ENCODE measurements at places on chromosomes 3 and 15. TPM values are rescaled to one million over a fixed set of nuclear protein-coding genes. Genes with fewer than 3 reads are reported as not detected.

DNA sequence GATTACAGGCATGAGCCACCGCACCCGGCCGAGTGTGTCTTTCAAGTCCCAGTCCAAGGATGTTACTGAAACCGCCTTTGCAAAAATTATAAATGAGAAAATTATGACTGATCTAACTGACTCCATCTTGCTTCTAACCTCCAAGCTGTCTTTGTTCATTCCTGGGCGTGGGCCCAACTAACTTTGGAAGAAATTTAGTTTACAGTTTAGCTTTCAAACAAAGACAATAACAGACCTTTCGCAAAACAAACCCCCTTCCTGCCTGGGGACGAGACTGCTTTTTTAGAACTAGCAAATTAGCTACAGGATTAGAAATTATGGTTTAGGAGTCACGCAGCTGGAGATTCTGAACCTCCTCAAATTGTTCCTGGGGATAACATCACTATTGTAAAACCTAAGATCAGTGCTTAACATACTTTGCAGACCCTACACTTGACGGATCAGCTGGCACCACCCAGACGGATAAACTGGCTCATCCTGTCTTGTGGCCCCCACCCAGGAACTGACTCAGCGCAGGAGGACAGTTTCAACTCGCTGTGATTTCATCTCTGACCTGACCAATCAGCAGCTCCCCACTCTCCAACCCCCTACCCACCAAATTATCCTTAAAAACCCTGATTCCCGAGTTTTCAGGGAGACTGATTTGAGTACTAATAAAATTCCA is 23.8 kb downstream of the NANOGP8 start:
- no peaks in the 10 kb centered on the region for H3K36me3 ChIP-seq
- H3K4me3 ChIP-seq = no peak overlapping the region
- DNase-seq = no peak
- H3K4me1 ChIP-seq = no peaks in the 10 kb centered on the region
- no peaks in the 10 kb centered on the region for H3K27me3 ChIP-seq

- H3K4me3 ChIP-seq = no peak overlapping the region
- H3K27ac ChIP-seq = no peak overlapping the region
- H3K27me3 ChIP-seq = no peaks in the 10 kb centered on the region
- H3K36me3 ChIP-seq = peaks cover 26% of the 10 kb centered on the region
- DNase-seq = no peak
- H3K4me1 ChIP-seq = peaks cover 8% of the 10 kb centered on the region
These were observed 18.3 kb downstream of the TPRA1 start for GRCh38 chr3:127572186-127572585.

The SUCNR1 gene
- total RNA-seq = 3.2 TPM

DNA sequence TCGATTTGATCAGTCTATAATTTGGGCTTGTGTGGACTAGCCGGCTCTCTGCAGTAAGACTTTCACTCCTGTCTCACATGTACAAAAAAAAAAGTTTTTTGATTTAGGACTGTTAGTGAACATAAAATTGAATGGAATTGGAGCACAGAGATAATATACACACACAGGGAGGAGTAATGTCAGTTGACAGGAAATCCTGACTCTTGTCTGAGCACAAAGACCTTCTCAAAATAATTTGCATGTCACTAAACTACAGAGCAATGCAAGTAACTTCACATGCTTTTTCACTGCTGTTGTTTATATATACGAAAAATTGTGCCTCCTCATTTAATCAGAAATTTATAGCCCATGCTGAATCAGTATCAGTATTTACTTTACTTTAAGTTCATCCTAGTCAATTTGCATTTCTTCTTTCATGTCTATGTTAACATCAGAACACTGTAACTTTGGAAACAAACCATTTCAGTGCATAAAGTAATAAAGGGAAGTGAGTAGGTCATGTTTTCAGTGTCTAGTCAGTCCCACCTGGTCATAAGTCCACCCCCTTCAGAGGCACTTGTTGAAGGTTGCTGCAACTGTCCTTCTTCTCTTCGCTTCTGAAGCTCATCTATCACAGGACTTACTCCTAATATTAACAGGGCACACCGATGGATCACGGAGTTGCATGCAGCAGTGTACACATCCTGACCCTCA is 115.8 kb downstream of the FBXL22 start:
- no peaks in the 10 kb centered on the region for H3K4me1 ChIP-seq
- no peak for DNase-seq
- H3K27ac ChIP-seq = no peak overlapping the region

DNA sequence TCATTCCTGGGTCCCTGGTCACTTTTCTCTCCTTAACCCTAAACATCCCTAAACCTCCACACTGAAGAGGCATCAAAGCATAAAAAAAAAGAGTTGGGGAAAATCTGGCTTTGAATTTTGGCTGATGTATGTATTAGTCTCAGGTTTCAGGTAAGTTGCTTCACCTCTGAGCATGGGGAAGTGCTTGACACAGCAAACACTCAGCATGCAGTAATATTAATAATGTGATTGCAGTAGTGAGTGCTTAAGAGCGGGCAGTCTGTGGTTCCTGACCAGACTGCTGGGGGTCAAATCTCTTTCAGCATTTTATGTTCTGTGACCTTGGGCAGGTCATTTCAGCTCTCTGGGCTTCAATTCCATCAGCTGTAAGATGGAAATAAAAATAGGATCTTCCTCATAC is 467.9 kb downstream of the SOX2 start:
- no peaks in the 10 kb centered on the region for H3K36me3 ChIP-seq
- no peak overlapping the region for H3K27ac ChIP-seq
- H3K4me1 ChIP-seq = no peaks in the 10 kb centered on the region
- no peaks in the 10 kb centered on the region for H3K27me3 ChIP-seq
- no peak for DNase-seq

The RYR3 gene
- total RNA-seq = 40.1 TPM

DNA sequence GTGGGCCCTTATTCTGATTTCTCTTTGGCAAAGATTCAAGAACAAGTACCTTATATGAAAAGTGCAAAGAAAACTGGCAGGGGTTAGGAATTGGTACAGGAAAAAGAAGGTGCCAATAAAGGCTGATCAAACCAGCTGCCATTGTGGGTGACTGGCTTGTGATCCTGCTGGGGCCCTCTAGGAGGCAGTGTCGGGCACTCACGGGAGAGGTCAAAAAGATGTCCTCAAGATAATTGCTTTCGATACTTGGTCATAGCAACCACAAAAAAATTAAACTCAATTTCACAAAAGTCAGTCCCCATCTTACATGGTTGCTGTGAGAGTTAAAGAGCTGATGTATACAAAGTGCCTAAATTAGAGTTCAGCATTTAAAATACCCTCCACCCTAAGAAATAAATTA is 31.0 kb upstream of the CAV3 start:
- H3K4me3 ChIP-seq = no peak overlapping the region
- no peak for DNase-seq
- H3K27ac ChIP-seq = no peak overlapping the region
- H3K27me3 ChIP-seq = no peaks in the 10 kb centered on the region
- H3K4me1 ChIP-seq = no peaks in the 10 kb centered on the region

GRCh38 chr3:12508291-12508700 is 24.0 kb downstream of the TSEN2 start:
- DNase-seq = peak; percentile 59
- peak overlapping the region; percentile 30 for H3K4me3 ChIP-seq
- H3K36me3 ChIP-seq = peaks cover 4% of the 10 kb centered on the region
- peak overlapping the region; percentile 70 for H3K27ac ChIP-seq
- peaks cover 30% of the 10 kb centered on the region for H3K4me1 ChIP-seq

The FGF12 gene
- total RNA-seq = 1.5 TPM

The SGO1 gene
- not detected for total RNA-seq

GRCh38 chr3:124770336-124771082 is 40.3 kb downstream of the UMPS start:
- H3K4me1 ChIP-seq = peaks cover 56% of the 10 kb centered on the region
- no peak overlapping the region for H3K4me3 ChIP-seq
- H3K36me3 ChIP-seq = peaks cover 36% of the 10 kb centered on the region
- no peaks in the 10 kb centered on the region for H3K27me3 ChIP-seq
- no peak for DNase-seq
- H3K27ac ChIP-seq = peak overlapping the region; percentile 62

GRCh38 chr3:100745617-100746016 is 36.3 kb downstream of the TFG start:
- H3K27me3 ChIP-seq = no peaks in the 10 kb centered on the region
- H3K4me3 ChIP-seq = no peak overlapping the region
- peaks cover 13% of the 10 kb centered on the region for H3K4me1 ChIP-seq
- H3K27ac ChIP-seq = peak overlapping the region; percentile 66

GRCh38 chr3:52769786-52770455 is 819 bp downstream of the NEK4 start:
- no peaks in the 10 kb centered on the region for H3K27me3 ChIP-seq
- H3K4me1 ChIP-seq = peaks cover 9% of the 10 kb centered on the region
- peak overlapping the region; percentile 99 for H3K4me3 ChIP-seq

The AP3B2 gene
- 0.92 TPM for total RNA-seq

The C2CD4A gene
- total RNA-seq = 1.8 TPM

DNA sequence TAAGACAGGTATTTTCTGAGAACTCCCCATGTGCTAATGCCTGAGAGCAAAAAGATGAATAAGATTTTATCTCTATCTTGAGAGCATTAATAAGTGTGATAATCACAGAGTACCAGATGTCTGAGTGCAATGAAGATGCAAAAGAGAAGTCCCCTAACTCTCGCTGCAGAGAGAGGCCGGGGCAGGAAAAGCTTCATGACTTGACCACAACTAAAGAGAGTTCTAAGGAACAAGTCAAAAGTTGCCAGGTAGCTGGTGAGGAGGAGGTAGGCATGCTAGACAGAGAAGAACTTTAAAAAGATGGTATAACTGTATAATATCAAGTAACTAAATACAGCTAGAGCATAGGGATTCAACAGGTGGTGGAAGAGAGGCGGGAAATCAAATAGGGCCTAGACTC is 28.8 kb downstream of the MTMR10 start:
- H3K27ac ChIP-seq = no peak overlapping the region
- no peaks in the 10 kb centered on the region for H3K27me3 ChIP-seq
- H3K4me3 ChIP-seq = no peak overlapping the region
- peaks cover 14% of the 10 kb centered on the region for H3K36me3 ChIP-seq
- no peaks in the 10 kb centered on the region for H3K4me1 ChIP-seq

The CSPG4 gene
- total RNA-seq = 252 TPM

The ADAMTS17 gene
- total RNA-seq = 2.8 TPM

All from thoracic aorta (tissue), 2 donors.